ENCODE measurements at places on chromosomes 4 and X. TPM values are rescaled to one million over a fixed set of nuclear protein-coding genes. Genes with fewer than 3 reads are reported as not detected.

DNA sequence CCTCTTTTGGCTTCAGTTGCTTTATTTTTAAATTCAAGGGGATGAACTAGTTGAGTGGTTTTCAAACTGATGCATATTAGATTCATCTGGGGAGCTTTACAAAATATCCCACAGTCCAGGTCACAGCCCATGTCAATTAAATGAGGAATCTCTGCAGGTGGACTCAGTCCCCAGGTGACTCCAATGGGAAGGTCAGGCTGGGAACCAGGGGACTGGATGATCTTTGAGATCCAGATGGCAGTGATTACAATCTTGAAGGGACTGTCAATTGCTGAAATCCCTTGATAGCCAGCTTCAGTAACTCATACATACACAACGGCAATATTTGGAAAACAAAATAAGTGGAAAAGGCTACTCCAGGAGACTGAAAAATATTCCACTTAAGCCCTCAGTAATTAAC, 7.0 kb downstream of the ADH1B start:
- no peak for DNase-seq

DNA sequence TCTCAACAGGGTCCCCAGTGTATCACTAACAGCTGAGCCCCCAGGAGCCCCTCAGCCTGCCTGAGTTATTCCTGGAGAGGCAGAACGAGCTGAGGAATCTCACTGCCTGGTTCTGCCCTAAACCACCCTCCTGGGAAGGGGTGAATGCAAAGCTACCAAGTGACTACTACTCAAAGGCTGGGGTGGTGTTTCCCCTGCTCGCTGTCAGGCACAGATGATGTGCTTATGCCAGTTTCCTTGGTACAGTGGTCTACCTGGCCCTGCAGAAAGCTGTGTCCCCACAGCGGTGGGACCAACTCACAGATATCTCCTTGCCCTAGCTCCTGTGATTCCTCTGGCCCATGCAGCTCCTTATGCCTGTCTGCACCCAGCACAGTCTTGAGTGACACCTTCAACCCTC, 35.4 kb upstream of the ASMTL start:
- no peak for DNase-seq

DNA sequence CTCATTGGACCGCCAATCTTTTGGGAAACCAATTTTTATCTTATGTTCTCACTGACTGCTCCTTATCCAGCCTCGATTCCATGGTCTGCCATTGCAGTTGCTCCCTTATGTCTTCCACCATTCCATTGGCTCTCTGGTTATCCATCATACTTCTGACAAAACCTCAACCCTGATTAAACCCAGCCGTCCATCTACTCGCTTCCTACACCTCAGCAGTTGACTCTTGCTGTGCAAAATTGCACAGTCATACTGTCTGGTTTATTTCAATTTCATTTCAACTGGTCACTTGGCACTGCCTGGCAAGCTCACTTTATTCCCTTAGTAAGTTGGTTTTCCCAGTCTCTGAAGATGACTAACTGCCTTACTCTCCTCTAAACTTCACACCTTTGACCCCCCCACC, 26.2 kb downstream of the ARL9 start:
- DNase-seq, result no peak

GRCh38 chr4:41542526-41543275, 4.7 kb downstream of the LIMCH1 start:
- DNase-seq, result peak; percentile 29

- DNase-seq, result no peak
These were observed 3.2 kb upstream of the KLHL34 start for GRCh38 chrX:21661316-21661715.

DNA sequence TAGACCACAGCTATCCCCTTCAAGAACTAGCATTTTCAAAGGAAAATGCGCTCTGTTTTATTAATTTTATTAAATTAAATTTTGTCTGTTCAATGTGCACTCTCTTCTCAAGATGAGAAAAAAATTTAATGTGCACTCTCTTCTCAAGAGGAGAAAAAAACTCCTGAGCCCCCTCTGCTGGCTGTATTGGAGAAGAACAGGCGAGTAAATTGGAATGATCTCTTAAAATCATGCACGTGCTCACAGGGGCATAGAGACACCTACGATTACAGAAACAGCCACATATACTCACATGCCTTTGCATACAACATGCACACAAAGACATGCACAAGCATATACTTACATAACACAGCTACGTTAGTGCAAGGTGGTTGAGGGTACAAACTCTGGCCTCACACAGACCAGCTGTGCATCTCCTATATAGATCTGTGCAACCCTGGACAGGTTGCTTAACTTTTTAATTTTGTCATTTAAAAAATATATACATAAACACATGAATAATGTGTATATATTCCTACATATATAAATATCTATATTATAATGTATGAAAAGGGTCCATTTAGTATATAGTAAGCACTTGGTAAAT, 176.2 kb upstream of the CXorf66 start:
- no peak for DNase-seq

DNA sequence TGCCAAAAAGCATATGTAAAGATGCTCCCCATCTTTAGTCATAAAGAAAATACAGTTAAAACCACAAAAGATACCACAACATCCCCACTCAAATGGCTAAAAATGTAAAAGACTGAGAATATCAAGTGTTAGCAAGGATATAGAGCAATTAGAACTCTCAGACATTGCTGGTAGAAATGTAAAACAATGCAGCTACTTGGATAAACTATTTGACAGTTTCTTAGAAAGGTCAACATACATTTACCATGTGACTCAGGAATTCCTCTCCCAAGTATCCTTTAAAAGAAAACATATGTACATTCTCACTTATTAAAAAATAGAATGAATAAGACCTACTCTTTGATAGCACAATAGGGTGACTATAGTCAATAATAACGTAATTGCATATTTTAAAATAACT, 173.7 kb downstream of the HNRNPD start:
- no peak for DNase-seq

- DNase-seq, result no peak
These were observed 48.2 kb upstream of the HPSE start for GRCh38 chr4:83382850-83383249.

DNA sequence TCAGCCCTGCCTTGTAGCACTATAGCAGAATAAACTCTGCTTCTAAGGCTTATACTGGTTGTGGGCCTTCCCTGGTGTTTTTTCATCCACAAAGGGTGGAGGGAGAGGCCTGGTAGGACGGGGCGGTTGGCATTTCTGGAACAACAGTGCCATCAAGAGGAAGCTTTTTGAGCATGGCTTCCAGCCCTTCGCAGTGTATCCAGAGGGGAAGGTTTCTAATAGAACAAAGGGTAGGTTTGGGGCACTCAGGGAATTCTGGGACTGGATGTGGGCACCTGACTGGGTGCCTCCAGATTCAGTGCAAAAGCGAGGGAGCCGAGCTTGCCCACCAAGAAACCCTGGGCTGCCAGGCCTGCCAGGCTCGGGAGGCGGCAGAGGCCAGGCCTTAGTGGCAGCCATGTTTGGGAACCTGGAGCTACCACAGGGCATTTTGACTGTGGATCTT, 229.6 kb upstream of the AGTR2 start:
- DNase-seq, result no peak

GRCh38 chrX:5142644-5143043, 1086.0 kb downstream of the NLGN4X start:
- DNase-seq, result no peak

GRCh38 chr4:82696117-82696860, 102.3 kb downstream of the SCD5 start:
- no peak for DNase-seq

DNA sequence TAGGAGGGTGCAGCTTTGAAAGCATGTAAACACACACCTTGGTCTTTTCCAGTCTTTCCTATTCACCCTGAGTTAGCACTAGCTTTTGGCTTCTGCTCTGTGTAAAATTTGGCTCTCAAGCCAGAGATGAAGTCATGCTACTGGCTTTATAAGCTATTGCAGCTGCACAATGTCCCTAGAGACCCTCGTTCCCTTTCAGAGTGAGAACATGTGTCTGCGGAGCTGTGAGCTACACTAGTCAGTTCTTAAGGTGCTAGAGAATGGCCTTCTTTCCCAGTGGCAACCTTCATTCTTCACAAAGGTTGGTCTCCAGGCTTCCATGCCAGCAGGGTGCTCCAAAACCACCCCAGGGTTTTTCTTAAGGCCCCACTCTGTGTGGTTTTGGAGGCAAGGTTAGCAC, 199.1 kb downstream of the SPATA18 start:
- DNase-seq, result no peak

GRCh38 chrX:108091878-108092291, 307 bp downstream of the ATG4A start:
- no peak for DNase-seq

GRCh38 chr4:116531870-116532269, 553.5 kb downstream of the TRAM1L1 start:
- no peak for DNase-seq

GRCh38 chr4:76011700-76012387, 4.5 kb upstream of the CXCL9 start:
- DNase-seq, result peak; percentile 46

DNA sequence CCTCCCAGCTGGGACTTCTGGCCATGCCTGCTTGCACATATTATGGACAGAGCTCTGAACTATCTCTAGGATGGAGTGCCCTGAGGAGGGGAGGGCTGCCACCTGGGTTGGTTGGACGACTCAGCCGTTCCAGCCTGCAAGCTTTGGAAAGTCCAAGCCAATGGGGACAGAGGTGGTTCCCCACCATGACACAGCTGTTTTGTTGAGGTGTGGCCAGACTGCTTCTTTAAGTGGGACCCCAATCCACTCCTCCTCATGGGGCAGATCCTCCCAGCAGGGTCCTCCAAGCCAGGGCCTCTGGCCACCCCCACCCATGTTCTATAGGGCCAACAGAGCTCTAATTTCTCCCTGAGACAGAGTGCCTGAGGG, 22.7 kb downstream of the F8A3 start:
- no peak for DNase-seq

- DNase-seq, result no peak
These were observed 111.2 kb downstream of the TTC29 start for GRCh38 chr4:146834263-146835034.

Gene AMBN
- not detected for total RNA-seq

Gene COQ2
- total RNA-seq, result 8.7 TPM

Gene NXF2B
- not detected for total RNA-seq
